Right renal pelvis (tissue), 4 donors: ENCODE measurements at places on chromosomes 2 and 18.

DNA sequence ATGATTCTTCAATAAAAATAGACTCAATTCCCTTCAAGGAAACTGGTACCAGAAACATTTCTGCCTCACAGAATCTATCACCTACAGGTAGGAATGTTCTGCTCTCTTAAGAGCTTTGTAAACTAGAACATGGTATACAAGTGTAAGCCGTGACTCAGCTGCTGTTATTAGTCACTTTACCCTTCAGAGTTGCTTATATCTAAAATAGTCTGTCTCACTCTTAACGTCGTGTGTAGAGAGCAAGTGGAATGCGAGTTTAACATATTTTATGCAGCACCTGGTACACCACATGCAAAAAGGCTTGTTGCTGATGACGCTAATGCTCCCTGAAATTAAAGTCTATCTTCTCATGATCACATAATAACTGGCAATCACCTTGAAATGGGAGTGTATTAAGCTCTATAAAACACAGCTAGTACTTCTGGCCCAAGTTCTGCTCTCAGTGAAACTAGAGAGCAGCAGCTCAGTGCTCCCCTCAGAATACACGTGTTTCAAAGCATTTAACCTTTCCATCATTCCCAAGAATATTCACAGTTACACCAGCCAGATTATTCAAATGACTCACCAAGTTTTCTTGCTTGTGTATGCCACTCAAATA is 420.0 kb downstream of the ZEB2 start:
- no peak for DNase-seq

GRCh38 chr2:145569108-145569507 is 1049.2 kb upstream of the ZEB2 start:
- no peak for DNase-seq

DNA sequence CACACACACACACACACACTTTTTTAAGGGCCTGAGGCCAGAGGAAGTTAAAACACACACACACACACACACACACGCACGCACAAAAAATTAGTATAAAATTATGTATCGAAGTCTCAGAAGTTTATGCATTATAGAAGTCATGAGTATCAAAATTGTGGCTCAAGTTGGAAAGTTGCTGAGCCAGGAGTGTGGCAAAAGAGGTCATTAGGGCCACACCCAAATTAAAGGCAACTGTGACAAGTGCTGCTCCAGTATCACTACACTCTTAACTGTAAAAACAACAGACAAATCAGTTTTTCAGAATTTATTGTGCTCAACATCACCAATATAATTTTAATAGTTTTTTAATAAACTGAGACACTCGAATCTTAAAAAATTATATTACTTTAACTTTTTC is 36.9 kb downstream of the YWHAQ start:
- DNase-seq: no peak

- no peak for DNase-seq
Measured at GRCh38 chr18:73973972-73974371, 173.7 kb downstream of the FBXO15 start.

GRCh38 chr2:102238039-102238756 is 51.4 kb downstream of the IL1RL2 start:
- no peak for DNase-seq

GRCh38 chr2:239305222-239305575 is 95.6 kb downstream of the HDAC4 start:
- no peak for DNase-seq

GRCh38 chr2:101328474-101329007 is 20.0 kb upstream of the RNF149 start:
- DNase-seq: no peak

- no peak for DNase-seq
Measured at GRCh38 chr2:150462770-150463169, 24.7 kb downstream of the RND3 start.

DNA sequence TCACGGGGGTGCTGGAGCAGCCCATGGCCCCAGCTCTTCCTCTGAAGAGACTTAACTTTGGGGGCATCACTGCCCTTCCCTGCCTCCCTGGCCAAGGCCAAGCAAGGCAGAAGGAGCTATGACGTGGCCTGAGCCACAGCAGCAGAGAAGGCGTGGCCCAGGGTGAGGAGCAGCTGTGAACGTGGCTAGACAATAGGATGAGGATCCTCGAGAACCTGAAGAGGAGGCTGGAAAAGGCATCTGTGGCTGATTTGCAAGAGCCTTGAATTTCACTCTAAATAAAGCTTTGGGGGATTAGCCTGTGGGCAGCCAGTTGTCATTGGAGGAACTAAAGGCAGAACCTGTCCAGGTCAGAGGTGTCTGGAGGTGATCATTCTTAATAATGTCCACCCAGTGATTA is 652.9 kb upstream of the ID2 start:
- no peak for DNase-seq

DNA sequence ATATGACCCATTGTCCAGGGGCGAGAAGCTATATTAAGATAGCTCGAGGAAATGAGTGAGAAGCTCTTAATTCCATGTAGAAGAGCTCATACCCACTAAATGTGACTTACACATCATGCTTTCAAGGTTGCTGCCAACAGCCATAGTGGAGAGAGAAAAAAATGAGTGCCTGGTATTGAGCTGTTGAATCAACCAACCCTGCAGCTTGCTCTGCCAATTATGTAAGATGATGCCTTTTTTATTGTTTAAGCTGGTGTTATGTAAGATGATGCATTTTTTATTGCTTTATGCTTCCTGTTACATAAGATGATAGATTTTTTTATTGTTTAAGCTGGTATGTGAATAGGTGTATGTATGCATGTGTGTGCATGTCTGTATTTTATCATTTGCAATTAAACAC is 228.2 kb downstream of the CCDC178 start:
- no peak for DNase-seq

DNA sequence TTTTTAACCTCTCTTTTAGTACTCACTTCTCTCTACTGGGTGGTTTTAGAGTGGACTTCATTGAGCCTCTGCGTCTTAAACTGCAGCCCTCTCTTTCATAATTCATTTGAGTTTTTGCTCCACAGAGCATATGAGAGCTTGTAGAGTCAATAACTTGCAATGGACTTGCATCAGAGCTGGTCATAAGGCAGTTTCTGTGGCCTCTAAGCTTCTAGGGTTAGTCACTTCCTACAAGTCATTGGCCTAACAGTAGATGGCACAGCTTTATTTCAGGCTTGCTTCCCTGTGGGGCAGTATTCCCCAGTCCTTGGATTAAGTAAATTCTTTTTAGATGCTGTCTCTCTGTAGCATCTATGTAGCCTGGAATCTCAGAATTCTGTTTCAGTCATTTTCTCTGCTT is 1435.7 kb downstream of the LRP1B start:
- no peak for DNase-seq

GRCh38 chr2:70743677-70744076 is 24.3 kb downstream of the ADD2 start:
- no peak for DNase-seq

GRCh38 chr2:230413479-230413878 is 2.5 kb upstream of the SP100 start:
- no peak for DNase-seq

DNA sequence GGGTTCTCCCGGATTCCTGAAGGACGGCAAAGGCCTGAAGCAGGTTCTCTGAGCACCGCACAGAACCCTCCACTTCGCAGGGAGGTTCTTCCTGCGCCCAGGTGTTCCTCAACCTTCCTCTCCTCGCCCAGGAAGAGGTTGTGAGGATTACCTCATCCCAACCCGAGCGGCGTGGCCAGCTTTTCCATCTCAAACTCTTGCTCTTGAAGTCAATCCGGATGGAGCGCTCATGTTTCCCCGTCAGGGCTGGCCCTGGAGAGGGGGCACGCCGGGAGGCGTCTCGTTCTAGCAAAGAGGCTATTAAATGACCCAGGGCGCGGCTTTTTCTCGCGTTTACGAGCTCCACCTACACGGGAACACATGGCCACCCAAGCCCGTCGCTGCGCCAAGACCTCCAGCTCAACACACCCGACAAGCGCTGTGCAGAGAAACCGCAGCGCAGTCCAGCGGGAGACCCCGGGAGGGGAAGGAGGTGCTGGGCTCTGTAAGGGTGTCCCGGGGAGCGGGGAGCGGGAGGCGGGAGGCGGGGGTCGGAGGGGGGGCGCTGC is 540 bp upstream of the RAB10 start:
- peak; percentile 73 for DNase-seq

GRCh38 chr18:45175511-45175910 is 439.8 kb upstream of the SLC14A2 start:
- DNase-seq: no peak

DNA sequence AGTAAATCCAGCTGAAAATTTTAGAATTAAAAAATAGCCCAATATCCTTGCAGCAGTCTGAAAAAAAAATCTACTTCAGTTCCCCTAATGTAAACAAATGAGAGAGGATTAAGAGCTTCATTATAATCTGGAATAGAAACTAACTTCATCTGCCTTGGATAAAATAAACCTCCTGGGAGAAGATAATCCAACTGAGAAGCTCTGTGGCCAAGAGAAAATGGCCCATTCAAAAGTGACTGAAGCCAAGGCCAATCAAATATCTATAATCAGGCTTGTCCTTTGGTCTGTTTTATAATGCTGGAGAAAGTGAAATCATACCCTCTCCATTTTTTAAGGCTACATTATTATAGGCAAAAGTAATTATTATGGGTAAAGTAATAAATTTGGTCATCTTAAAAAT is 110.0 kb downstream of the NEB start:
- DNase-seq: no peak

GRCh38 chr2:150853263-150853662 is 365.8 kb upstream of the RND3 start:
- no peak for DNase-seq

- no peak for DNase-seq
Measured at GRCh38 chr2:150733051-150733618, 245.7 kb upstream of the RND3 start.

- DNase-seq: peak; percentile 75
Measured at GRCh38 chr2:161160226-161161073, at the start of gene TANK. Gene TANK (plus strand): TSS chr2:161160428. CDS start chr2:161179663, 19,235 bp downstream.

- DNase-seq: peak; percentile 14
Measured at GRCh38 chr2:50535971-50536759, 495.8 kb downstream of the NRXN1 start.

DNA sequence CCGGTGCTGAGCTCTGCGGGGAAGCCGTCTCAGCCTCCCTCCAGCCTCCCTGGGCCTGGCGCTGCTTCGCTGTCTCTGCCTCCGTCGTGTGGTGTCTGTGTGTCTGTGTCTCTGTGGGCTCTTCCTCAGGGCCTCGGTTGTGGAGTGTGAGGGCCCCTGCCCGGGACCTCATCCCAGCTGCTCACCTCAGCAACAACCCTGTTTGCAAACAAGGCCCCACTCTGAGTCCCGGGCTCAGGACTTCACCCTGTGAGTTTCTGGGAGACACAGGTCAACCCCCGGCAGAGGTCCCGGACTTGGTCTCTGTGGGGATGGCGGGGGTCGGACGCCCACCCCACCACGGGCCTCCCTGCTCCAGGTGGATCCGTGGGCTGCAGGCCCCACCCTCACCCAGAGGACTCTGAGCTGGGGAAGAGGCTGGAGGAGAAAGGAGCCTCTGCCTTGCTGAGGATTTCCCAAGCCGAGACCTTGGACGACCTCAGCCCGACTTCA is 127.4 kb upstream of the CTDP1 start:
- no peak for DNase-seq

GRCh38 chr2:109080109-109080508 is 48.9 kb upstream of the SH3RF3 start:
- DNase-seq: no peak

- no peak for DNase-seq
Measured at GRCh38 chr2:29097569-29097968, 17.6 kb upstream of the CLIP4 start.

GRCh38 chr18:48109961-48110493 is 179.6 kb upstream of the SMAD2 start:
- DNase-seq: no peak

- DNase-seq: no peak
Measured at GRCh38 chr18:28422577-28422976, 245.6 kb upstream of the CDH2 start.

- DNase-seq: peak; percentile 35
Measured at GRCh38 chr18:27750014-27750413, 426.9 kb downstream of the CDH2 start.

GRCh38 chr2:188391354-188391753 is 99.7 kb downstream of the GULP1 start:
- no peak for DNase-seq

DNA sequence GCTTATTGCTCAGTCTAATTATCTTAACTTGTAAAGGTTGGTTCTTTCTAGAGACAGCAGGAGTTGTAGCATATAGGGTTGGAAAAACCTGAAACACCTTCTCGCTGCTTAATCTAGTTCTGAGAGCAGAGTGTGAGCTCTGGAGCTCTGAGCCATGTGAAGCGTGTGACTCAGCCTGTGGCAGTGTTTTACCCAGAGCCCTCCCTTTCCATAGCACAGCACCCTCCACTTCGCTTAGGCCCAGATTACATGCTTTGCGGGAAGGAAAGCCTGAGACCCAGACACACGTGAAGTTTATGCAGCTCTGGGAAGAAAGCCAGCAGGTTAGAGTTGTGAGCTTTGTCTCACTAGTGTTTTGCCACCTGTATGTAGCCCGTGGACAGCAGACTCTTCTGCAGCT is 74.5 kb downstream of the INPP4A start:
- no peak for DNase-seq
